ENCODE measurements at places on chromosomes 5 and 9.

- H3K36me3 ChIP-seq = no peaks in the 10 kb centered on the region
- DNase-seq = peak; percentile 52
- H3K4me1 ChIP-seq = no peaks in the 10 kb centered on the region
- no peak overlapping the region for H3K27ac ChIP-seq
- H3K4me3 ChIP-seq = no peak overlapping the region
- peaks cover 18% of the 10 kb centered on the region for H3K27me3 ChIP-seq
These were observed 49.5 kb downstream of the AGXT2 start for GRCh38 chr5:34998058-34998789.

- no peak for DNase-seq
- no peaks in the 10 kb centered on the region for H3K36me3 ChIP-seq
- no peak overlapping the region for H3K4me3 ChIP-seq
These were observed 75.5 kb downstream of the RAI14 start for GRCh38 chr5:34731435-34732232.

GRCh38 chr9:1429297-1429696, 379.1 kb downstream of the DMRT2 start:
- peaks cover 15% of the 10 kb centered on the region for H3K27me3 ChIP-seq
- H3K27ac ChIP-seq = no peak overlapping the region
- peaks cover 8% of the 10 kb centered on the region for H3K4me1 ChIP-seq
- H3K4me3 ChIP-seq = no peak overlapping the region
- no peaks in the 10 kb centered on the region for H3K36me3 ChIP-seq

DNA sequence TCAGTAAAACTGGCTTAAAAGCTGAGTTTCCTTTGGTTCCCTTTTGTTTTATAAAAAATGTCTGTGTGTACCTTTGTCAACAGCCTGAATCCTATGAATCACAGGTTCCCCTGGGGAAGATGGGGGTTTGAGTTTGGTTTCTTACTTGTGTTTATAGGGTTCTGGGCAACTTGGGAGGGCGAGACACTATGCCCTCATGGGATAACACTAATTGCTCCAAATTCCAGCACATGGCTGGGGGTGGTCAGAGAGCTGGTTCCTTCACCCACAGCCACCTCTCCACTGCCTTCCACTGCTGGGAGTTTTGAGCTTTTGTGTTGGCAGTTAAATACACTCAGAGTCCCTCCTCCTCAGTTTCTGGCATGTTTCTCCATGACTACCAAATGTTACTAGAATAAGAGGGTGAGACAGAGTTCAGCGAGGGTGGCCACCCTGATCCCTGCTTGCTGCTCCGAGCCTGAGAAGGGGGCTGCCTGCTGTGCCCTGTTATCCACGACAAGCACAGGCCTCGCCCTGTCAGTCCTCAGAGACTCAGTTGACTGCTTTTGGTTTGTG, 83.0 kb upstream of the EPB41L4B start:
- H3K4me1 ChIP-seq = no peaks in the 10 kb centered on the region
- no peaks in the 10 kb centered on the region for H3K27me3 ChIP-seq
- H3K4me3 ChIP-seq = no peak overlapping the region
- DNase-seq = no peak
